ENCODE measurements at places on chromosomes 7 and 10.

- DNase-seq, result no peak
Observed at GRCh38 chr7:156129522-156129921, 317.3 kb upstream of the SHH start.

DNA sequence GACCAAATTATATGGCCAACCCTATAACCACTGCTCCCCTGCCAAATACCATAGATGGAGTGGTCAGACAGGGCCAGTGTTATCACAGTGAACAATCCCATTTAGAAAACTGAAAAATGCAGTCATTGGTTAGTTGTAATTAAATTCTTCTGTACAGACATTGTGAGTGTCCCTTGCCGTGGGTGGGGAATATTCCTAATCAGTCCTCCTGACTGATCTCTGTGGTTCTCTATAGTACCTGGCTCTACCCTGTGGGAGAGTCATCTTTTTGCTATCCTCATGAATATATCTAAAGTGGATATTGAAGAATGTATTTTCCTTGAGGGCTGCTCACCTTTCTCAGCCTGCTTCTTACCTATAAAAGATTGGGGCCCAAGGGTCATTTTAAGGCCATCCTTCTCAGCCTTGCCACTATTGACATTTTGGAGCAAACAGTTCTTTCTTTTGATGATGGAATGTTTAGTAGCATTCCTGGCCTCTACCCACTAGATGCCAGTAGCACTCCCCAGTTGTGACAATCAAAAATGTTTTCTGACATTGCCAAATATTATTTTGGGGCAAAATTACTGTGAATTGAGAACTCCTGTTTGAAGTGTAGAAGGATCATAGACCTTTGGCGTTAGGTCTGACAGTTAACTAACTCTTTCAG lies 110.2 kb downstream of the MAPK8 start:
- DNase-seq, result no peak

- peak; percentile 71 for DNase-seq
Observed at GRCh38 chr7:107874605-107875446, 16.2 kb upstream of the DLD start.

- DNase-seq, result no peak
Observed at GRCh38 chr7:52592698-52593097, 442.7 kb upstream of the POM121L12 start.

GRCh38 chr7:54833001-54833467 lies 74.0 kb upstream of the SEC61G start:
- no peak for DNase-seq

DNA sequence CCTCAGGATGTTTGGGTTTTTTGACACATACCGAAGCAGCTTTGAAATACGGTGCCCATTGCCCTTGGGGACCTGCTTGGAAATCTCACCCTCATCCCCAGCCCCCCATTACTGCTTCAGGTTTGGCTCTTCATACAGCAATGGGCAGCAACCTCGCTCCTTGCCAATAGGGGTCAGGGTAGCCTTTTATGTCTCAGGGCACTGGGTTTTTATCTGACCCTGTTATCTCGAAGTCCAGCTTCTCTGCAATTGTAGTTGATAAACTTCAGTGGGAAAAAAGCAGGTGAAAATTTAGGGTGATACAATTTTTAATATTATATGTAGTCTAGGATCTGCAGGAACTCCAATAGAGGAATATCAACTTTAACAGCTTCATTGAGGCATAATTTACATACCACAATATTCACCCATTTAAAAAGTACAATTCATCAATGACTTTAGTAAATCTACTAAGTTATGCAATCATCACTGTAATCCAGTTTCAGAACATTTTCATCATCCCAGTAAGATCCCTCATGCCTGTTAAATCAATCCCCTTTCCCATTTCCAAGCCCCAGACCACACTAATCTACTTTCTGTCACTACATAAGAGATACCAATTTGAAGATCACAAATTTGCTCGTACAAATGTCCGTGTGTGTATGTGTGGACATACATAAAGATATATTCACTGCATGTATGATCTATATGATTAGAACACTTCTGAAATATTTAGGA lies 386.2 kb downstream of the KCNMA1 start:
- DNase-seq, result peak; percentile 6

DNA sequence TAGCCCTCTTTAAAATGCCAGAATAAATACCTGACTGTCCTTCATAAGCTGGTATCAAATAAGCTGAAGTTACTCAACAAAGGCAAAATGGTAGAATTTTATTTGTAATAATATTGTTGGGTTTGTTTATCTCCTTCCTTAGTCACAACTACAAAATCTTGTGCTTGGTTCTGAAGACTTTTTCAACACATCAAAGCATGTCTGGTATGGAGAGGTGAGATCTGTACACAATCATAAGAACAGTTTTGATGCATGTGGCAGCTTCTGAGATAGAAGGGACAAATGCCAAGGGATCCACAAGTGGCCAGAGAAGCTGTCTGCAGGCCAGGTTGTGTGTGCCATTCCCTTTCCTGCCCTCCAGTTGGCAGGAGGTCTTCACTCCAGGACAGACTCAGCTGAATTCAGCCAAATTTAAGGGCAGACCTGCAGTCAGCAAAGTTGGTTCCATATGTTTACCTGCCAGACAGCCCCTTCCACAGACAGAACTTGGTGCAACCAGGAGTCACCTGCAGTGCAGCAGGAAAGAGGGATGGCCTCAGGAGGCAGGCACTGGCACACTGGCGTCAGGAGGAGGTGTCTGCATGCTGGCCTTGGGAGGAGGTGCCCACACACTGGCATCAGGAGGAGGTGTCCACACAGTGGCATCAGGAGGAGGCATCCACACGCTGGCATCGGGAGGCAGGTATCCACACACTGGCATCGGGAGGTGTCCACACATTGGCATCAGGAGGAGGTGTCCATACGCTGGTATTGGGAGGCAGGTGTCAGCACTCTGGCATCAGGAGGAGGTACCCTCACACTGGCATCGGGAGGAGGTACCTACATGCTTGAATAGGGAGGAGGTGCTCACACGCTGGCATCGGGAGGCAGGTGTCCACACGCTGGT lies 93.1 kb upstream of the IKZF1 start:
- no peak for DNase-seq

DNA sequence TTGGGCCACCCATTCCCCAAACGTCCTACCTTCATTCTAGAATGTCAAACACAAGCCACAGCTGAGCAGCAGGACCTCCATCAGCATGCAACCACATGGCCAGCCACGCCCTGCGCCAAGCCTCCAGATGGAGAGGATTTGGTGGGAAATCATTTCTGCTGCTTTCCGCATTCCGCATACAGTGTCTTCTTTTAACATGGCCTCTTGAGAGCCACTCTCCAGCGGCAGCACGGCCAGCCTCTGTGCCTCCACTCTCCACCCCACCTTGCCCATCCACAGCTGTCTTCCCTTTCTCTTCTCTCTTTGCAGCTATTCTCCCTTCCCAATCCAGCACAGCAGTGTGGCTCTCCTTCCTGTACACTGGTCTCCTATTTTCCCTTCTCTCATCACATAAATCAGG lies 389.1 kb downstream of the PAXIP1 start:
- DNase-seq, result no peak

GRCh38 chr7:87317691-87318245 lies 27.7 kb upstream of the CROT start:
- no peak for DNase-seq

- no peak for DNase-seq
Observed at GRCh38 chr7:36472141-36472729, 82.6 kb downstream of the ANLN start.

DNA sequence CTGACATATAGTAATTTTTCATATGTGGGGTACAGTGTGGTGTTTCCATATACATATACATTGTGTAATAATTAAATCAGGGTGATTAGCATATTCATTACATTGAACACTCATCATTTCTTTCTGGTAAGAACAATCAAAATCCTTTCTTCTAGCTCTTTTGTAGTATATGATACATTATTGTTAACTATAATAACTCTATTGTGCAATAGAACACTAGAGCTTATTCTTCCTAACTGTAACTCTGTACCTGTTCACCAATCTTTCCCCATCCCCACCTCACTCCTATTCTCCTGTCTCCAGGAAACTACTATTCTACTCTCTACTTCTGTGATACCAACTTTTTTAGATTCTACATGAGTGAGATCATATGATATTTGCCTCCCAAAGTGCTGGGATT lies 9.4 kb downstream of the BZW2 start:
- no peak for DNase-seq

- DNase-seq, result no peak
Observed at GRCh38 chr10:132404911-132405462, 8.0 kb downstream of the PWWP2B start.

GRCh38 chr10:85601526-85601925 lies 765.1 kb downstream of the GRID1 start:
- no peak for DNase-seq

DNA sequence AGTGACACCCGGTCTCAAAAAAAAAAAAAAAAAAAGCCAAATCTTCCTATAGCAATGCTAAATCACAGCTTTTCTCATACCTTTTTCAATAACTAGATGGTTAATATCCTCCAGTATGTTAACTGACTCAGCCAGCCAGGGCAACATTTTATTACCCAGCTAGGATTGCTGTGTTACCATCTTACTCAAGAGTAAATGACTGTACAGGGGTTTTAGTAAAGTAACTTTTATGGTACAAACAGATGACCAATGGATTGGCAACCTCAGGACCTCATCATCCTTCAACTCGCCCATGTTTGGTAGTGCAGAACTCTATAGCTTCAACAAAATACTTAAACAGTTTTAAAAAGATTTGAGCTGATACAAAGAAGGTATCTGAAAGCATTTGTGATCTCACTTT lies 59.5 kb downstream of the HBP1 start:
- no peak for DNase-seq

DNA sequence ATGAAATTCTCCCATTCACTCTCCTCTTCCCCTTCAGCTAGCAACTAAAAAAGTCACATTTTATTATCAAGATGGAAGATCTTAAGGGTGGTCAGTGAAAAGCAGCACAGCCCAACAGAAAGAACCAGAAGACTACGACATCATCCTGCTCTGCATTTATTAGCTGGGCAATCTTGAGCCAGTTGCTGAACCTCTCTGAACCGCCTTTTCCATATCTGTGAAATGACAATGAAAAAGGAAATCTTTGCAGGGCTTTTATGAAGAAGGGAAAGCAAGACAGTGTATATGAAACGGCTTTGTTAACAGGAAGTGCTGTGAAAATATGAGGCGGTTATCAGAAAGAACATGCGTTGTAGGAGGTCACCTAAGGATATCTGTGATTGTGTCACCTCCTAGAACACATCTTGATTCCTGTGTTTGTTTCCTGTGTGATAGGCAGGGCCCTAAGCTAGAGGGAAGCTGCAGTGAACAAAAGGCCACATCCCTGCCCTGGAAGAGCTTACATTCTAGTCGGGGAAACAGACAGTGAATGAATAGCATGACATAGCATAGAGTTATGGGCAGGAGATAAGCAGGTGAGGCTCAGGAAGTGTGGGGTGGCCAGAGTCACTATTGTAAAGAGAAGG lies 36.0 kb upstream of the KCNMA1 start:
- no peak for DNase-seq

- peak; percentile 56 for DNase-seq
Observed at GRCh38 chr10:3781468-3782145, 3.4 kb downstream of the KLF6 start.

DNA sequence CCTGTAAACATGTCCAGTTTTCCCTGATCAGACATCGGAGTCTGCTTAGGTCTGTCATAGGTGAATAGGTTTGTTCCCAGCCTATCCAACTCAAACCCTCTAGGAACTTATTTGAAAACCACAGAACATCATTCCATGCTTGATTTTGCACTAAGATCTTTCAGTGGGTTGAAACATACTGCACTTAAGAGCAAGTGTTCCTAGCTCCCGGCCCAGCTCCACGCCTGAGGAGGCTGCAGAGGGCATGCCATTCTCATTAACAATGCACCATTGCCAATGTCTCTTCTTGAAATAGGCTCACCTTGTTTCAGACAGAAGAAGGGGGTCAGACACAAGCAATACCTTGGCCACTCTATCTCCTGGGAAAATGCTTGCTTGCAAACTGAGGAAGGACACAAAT lies 78.0 kb upstream of the EGR2 start:
- DNase-seq, result no peak

DNA sequence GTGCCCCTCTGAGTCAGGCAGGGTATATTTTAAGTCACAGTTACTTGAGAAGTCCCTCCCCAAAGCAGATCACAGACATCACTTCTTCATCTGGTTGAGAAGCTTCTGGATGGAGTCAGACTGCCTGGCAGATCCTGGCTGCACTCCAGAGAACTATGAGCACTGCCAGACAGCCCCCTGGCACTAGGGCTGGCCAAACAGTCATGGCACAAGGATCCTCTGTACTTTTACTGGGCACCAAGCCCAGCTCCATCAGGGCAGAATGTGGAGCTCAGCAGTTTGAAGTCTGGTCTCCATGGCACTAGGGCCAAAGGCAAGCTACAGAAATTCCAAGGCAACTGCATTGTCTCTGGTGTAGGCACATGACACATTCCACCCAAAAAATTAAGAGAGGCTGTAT lies 162.1 kb downstream of the NRG3 start:
- no peak for DNase-seq

- DNase-seq, result peak; percentile 20
Observed at GRCh38 chr7:20151708-20152456, 65.3 kb downstream of the MACC1 start.

GRCh38 chr10:13658871-13659685 lies 72.3 kb downstream of the PRPF18 start:
- DNase-seq, result no peak

- DNase-seq, result no peak
Observed at GRCh38 chr10:33227489-33227888, 107.0 kb downstream of the NRP1 start.

DNA sequence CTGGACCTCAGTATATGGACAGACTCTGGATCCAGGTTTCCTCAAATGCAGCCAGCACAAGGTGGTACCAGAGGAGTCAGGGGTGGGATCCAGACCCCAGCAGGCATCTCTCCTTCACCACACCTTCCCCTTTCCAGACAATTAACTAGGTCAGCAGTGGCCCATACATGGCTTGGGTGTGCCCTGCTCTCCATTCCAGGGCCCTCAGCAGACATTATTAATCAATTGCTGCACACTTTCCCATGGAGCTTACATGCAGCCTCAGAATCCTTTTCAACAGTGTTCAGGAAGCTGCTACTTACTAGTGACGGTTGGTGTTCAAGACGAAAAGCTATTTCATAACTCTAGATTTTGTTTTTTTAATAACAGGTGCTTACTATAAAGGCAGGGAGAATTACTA lies 6.0 kb downstream of the COL13A1 start:
- no peak for DNase-seq

GRCh38 chr7:91247500-91247899 lies 16.7 kb upstream of the FZD1 start:
- DNase-seq, result no peak

DNA sequence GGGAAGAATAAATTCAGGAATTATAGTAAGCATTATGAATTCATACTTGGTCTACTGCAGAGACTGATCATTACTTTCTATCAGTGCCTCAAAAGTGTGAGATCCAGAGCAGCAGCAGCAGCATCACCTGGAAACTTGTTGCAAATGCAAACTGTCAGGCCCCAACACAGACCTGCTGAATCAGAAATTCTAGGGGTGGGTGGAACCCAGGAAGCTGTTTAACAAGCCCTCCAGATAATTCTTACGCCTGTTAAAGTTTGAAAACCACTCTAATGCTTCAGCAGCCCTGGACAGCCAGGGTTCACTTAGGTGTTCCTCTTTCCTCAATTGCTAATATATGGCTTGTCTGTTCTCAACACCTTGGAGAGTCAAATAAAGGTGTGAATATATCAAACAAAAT lies 19.5 kb downstream of the CACUL1 start:
- no peak for DNase-seq
